ENCODE measurements at places on chromosomes 12 and 14.

DNA sequence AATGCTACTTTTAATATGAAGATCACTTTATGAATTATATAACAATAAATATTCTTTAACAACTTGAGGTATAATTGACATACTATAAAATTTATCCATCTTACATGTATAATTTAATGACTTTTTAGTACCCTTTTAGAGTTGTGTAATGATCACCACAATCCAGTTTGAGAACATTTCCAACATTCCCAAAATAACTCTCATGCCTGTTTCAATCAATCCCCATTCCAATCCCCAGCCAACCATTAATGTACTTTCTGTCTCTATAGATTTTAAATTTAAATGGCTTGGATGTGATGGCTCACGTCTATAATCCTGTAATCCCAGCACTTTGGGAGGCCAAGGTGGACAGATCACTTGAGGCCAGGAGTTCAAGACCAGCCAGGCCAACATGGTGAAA, 23.5 kb upstream of the FRMD6 start:
- no peak for DNase-seq

GRCh38 chr14:93936245-93936644, 9.1 kb downstream of the FAM181A start:
- DNase-seq = no peak

GRCh38 chr12:49982246-49983087, 9.7 kb downstream of the AQP6 start:
- DNase-seq = no peak

- no peak for DNase-seq
Observed at GRCh38 chr12:49708851-49709250, 1.6 kb upstream of the FMNL3 start.

DNA sequence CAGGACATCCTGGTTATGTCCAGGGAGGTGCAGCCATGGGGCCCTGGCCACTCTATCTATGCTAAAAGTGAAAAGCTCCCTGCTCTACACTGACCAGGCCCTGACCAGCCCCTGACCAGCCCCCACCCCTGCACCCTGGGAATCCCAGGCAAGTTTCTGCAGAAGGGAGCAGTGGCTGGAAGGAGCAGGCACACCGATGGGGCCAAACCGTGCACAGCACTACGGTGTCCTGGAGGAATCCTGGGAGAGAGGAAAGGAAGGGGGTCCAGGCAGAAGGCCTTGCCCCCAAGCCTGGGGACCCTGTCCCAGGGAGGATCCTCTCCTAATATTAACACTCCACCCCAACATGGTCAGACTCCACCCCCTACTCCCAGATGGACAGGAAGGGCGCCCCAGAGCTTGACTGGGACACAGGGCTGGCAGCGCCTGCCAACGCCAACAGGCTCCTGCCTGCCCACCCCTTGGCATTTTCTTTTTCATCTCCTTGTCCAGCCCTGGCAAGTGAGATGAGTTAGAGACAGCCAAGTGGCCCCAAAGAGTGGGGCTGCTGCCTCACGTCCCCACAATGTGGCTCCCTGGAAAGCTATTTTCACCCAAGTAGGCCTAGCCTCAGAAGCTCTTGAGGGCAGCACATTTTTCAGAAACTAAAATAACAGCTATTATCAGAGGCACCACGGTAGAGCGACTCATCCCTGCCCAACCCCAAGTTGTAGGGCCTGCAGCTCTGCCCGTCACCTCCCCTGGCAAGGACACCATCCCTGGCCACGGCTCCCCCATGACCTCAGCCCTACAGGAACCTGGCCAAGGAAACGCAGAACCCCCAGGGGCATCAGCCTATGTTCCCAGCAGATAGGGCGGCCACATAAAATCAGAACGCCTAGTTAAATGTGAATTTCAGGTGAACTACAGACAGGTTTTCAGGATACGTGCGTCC, 82.6 kb downstream of the SCARB1 start:
- no peak for DNase-seq

GRCh38 chr14:89388853-89389252, 28.2 kb downstream of the FOXN3 start:
- DNase-seq = peak; percentile 41

DNA sequence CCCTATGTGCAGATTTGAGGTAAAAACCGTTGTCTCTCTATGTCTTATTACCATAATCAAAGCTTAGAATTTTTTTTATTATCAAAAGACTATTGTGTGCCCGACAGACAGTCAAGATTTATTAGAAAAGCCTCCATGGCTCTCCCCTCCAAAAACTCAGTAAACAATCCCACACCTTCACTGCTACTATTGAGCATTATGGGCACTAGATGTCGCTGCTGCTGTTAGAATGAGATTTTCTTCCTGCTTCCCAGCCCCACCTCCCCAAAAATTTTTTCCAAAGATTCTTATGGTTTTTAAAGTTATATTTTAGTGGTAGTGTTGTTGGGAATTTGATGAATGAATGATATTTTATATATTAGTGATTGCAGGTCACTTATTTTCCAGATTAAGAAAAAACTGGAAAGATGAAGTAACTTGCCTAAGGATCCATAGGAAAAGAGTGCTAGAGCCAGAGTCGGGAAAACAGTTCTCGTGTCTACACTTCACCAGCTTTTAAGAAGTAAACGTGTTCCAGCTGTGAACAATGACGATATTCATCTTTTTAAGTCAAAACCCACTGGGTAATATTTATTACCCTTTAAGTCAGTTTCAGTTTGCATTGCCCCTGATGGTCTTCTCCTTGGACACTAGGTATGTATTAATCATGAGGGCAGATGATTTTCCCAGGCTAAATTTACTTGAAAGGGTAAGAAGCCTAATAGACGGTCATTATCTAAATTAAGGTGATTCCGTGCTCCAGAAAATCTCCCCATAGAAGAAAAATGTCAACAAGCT, 12.2 kb upstream of the FOXG1 start:
- DNase-seq = peak; percentile 30

GRCh38 chr12:52210186-52210924, 18.5 kb upstream of the KRT80 start:
- peak; percentile 67 for DNase-seq

DNA sequence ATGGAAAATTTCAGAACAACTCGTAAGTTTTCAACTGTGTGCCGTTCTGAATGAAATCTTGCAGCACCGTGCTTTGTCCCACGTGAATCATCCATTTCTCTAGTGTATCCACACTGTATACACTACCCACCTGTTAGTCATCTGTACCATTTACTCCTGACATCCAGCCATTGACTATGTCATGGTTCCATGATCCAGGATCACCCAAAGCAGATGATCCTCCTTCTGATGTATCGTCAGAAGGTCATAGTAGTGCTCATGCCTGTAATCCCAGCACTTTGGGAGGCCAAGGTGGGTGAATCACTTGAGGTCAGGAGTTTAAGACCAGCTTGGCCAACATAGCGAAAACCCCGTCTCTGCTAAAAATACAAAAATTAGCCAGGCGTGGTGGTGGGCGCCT, 122.9 kb downstream of the PPHLN1 start:
- no peak for DNase-seq

DNA sequence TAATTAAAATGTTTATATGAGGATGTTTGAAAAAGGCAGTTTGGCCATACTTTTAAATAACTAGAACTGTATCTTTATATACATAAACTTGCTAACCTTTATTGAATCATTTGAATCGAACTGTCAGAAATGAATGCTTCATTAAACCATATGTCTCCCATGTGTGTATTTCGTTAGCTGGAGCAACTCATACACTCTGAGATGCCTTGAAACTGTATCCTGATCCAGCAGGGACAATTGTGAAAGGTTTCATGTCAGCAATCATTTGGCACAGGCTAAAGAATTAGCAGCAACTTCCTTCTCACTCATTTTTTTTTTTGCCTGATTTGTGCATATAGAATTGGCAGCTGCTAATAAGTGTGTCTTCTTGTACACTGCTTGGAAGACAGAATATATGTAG, 109.9 kb downstream of the NAV3 start:
- DNase-seq = peak; percentile 90

GRCh38 chr14:49966971-49967630, 74.2 kb downstream of the ARF6 start:
- DNase-seq = no peak

- DNase-seq = no peak
Observed at GRCh38 chr12:105995961-105996431, 142.8 kb downstream of the NUAK1 start.

GRCh38 chr14:102096569-102097188, 9.8 kb upstream of the HSP90AA1 start:
- DNase-seq = peak; percentile 62

DNA sequence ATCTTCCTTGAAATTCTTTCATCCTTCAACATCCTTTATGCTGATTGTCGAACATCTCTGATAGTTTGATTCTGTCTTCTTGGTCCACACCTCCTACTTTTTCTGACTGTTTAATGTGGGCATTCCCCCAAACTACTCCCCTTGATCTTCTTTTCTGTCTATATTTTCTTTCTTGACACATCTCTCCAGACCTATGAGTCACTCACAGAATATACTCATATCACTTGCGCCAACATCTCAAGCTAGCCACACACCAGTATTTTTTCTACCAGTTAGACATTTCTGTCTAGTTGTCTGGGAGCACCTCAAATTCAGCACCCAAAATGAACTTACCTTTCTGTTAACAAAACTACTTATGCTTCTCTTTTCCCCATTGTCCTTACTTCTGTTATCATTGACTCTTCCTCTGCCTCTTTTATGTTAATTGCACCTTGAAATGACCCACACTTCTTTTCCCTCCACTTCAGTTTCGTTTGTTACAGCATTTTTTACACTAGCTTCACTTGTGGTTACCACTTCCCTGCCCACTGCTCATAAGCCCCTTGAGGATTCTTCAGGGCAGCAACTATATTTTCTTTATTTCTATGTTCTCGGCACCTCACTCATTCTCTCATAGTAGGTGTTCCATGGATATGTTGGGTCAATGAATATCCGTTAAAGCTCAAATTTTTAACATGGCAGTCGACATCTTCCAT, 33.5 kb downstream of the TSHR start:
- DNase-seq = no peak

DNA sequence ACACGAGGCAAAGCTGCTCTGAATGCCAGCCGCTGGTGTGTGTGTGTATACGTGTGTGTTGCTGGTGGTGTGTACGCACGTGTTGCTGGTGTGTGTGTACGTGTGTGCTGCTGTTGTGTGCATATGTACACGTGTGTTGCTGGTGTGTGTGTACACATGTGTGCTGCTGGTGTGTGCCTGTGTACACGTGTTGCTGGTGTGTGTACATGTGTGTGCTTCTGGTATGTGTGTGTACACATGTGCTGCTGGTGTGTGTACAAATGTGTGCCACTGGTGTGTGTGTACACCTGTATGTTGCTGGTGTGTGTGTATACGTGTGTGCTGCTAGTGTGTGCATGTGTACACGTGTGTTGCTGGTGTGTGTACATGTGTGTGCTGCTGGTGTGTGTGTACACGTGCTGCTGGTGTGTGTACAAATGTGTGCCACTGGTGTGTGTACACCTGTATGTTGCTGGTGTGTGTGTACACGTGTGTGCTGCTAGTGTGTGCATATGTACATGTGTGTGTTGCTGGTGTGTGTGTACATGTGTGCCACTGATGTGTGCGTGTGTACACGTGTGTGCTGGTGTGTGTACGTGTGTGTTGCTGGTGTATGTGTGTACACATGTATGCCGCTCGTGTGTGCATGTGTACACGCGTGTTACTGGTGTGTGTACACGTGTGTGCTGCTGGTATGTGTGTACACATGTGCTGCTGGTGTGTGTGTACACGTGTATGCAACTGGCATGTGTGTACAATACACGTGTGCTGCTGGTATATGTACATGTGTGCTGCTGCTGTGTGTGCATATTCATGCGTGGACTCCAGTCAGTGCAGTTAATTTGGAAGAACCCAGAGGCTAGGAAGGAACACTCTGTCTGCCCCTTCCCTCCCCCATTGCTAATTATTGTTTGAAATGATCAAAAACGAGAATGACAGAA, 47.2 kb downstream of the CACNA2D4 start:
- DNase-seq = no peak

DNA sequence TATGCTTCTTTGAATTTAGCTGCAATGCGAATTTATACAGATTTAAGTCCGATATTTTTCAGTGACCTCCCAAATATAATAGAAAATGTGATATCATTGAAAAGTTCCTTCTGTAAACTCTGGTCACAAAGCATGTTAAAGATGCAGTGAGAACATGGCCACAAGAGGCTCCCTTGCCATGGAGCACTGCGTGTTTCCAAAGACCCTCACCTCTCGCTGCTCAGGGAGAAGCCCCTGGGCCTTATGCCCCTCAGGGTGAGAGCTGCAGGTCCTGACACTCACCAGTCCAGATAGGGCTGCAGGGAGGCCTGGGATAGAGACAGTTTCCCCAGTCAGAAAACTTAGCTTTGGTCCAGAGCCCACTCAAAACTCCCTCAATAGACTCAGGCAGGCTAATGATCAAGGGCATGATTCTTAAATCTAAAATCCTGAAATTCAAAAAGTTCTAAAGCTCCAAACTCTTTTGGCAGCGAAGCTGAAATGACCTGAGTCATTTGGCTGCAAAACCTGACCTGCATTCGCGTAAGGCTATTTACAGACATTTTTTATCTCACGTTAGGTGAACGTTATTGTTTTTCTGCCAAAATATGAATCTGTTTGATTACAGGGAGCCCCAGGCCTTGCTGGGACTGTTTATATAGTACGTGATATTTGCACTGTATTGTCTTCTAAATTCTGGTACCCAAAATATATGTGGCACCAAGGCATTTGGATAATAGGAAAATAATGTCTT, 67.8 kb downstream of the CAPZA3 start:
- no peak for DNase-seq

DNA sequence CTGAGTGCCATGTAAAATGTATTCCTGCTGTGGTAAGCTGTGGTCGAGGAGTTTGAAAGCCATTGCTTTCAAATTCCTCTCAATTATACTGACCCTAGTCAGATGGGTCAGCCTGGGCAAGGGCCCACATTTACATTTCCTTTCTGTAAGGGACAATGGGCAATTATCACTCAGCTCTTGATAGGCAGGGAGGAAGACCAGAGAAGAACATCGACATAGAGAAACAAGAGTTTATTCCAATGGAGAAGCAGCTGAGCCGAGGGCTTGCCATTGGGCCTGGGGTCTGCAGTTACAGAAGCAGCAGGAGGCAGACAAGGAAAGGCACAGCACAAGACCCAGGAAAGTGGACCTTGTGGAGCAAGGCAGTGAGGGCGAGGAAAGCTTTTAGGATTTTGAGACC, 9.7 kb downstream of the NRIP2 start:
- no peak for DNase-seq

GRCh38 chr14:24843494-24843893, 206.5 kb downstream of the STXBP6 start:
- DNase-seq = no peak

DNA sequence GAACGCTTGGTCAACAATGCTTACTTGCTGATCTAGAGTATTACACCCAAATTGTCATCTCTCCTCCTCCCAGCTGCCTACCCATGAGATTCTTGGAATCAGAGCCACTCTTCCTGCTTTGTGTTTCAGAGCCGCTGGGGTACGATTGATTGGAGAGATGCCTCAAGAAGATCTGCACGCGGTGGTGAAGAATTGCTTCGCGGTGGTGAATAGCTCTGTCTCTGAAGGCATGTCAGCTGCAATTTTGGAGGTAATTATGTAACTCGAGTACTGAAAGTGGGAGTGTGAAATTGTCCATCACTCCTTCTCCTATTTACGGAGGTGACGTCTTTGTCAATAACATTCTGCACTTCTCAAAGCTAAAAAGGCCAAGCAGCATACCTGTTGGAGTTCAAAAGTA, 93.9 kb downstream of the GLT1D1 start:
- DNase-seq = no peak
